Lung (tissue), 17 donors: ENCODE measurements at places on chromosomes 2 and 18.

DNA sequence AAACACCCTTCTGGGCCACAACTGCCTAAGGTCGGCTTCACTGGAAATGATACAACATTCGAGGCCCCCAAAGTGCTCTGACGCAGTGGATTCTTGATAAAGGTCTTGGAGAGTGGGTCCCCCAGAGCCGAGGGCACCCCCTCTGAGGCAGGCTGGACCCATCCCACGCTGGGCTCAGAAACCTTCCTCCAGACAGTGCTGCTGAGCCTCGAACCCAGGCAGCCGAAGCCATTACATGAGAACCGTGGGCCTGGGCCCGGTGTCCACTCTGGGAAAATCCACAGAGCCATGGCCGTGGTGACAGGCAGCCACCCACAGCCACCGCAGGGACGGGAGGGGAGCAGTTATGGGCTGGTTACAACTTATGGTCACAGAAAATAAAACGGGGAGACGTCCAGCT, 81.4 kb upstream of the ID2 start:
- DNase-seq: no peak

DNA sequence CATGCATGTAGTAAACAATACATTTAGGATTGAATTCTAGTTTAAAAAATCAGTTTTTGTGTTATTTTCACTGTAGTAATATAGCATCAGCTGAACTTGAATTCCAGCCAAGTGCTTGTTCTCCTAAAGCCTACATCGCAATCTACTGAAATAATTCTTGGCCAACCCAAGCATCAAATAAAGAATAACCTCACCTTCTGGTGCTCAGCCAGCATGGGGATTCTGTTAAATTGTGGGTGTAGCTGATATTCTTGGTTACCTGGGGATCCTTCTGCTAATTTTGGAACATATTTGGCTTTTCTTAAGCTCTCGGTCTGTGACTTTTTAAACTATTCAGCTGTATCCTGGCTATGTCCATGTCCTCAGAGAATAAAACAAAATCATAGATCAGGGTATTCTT, 248.8 kb downstream of the NRXN1 start:
- DNase-seq: no peak

GRCh38 chr18:14100503-14101286, 31.5 kb downstream of the ZNF519 start:
- no peak for DNase-seq

GRCh38 chr2:112583497-112584133, 794 bp upstream of the CHCHD5 start:
- DNase-seq: no peak

- no peak for DNase-seq
Measured at GRCh38 chr2:234447963-234448362, 48.9 kb downstream of the ARL4C start.

GRCh38 chr2:54967759-54968365, 82.4 kb downstream of the RTN4 start:
- DNase-seq: no peak

GRCh38 chr2:142483653-142484052, 352.8 kb upstream of the LRP1B start:
- no peak for DNase-seq
